ENCODE measurements at places on chromosomes 1 and 21.

GRCh38 chr21:21230672-21231071, 232.5 kb downstream of the NCAM2 start:
- DNase-seq = no peak

GRCh38 chr1:163414778-163415177, 93.0 kb downstream of the NUF2 start:
- DNase-seq = no peak

GRCh38 chr1:201759194-201759815, 69.7 kb upstream of the IPO9 start:
- no peak for DNase-seq

- DNase-seq = no peak
These were observed 211.6 kb downstream of the LRRC40 start for GRCh38 chr1:69993810-69994209.

GRCh38 chr21:18869104-18869503, 465.5 kb upstream of the TMPRSS15 start:
- no peak for DNase-seq

GRCh38 chr21:46386734-46387088, 62.8 kb downstream of the PCNT start:
- no peak for DNase-seq

GRCh38 chr1:167717351-167717750, 4.4 kb upstream of the MPZL1 start:
- DNase-seq = no peak

DNA sequence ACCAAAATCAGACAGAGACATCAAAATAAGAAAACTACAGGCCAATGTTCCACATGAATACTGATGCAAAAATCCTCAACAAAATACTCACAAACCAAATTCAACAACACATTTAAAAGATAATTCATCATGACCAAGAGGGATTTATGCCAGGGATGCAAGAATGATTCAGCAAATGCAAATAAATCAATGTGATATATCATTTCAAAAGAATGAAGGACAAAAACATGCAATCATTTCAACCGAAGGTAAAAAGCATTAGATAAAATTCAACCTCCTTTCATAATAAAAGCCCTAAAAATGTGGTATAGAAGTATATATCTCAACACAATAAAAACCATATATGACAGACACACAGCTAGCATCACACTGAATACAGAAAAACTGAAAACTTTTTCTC, 81.5 kb upstream of the LYPLAL1 start:
- no peak for DNase-seq

DNA sequence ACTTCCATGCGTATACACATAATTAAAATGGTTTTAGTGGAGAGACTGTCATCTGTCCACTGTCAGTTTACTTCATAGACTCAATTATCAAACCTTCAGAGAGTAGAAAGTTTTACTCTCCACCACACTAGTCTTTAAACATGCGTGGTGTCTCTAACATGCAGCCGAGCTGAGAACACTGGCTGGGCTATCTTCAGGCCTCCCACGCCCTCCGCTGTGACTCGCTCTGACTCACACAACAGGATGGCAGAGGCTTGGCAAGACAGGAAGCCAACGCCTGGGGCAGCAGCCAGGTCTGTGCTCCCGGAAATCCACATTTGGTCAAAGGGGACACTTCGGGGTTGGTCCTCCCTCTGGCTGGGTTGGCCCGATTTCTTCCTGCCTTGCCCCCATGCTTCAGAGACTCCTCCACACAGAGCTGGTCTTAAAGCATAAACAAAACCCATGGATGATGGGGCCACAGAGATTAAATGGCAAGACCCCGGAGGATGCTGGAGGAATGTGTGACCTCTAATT, 22.7 kb upstream of the IFNGR2 start:
- no peak for DNase-seq

DNA sequence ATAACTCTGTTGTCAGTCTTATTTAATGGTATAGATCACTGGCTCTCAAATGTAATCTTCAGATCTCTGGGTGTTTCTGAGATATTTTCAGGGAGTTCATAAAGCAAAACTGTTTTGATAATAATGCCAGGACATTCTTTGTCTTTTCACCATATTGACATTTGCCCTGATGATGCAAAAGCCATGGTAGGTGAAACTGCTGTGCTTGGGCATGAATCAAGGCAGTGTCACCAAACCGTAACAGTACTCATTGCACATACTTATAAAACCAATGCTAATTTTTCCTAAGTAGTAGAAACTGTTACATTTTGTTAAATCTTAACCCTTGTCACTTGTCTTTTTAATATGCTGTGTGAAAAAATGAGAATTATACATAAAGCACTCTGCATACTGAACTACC, 76.0 kb downstream of the RPS6KC1 start:
- DNase-seq = no peak

DNA sequence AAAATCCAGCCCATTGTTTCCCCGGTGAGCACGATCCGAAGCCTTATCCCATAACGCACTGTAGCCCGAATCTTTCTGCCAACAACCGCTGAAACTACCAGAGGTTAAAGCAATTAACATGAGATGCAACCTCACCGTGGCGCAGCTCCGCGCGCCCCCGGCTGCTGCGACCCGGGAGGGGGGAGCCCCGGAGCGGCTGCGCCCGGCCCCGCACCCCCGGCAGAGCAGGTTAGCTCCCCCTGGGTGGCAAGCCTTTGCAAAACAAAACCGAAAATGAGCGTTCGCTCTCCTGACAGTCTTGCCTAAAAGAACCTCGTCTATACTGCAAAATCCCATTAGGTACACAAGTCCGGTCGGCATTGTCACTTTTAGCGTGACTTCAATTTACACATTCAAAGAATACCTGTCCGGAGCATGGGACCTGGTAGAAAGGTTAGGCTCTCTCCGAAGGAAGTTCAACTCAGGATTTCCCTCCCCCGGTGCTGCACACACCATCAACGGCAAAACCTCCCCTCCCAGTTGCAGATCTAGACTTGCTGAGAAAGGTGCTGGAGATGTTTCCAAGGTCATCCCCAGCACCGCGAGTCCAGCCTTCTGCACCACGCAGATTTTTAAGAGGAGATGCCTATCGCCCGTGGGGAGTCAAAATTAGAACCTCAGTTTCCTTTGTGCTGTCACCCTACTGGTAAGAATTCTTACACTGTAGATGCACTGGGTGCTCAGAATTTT, 107.5 kb downstream of the ZNF281 start:
- no peak for DNase-seq

GRCh38 chr21:15138490-15138889, 73.7 kb upstream of the NRIP1 start:
- no peak for DNase-seq
